ENCODE measurements at places on chromosomes 3 and 15. TPM values are rescaled to one million over a fixed set of nuclear protein-coding genes. Genes with fewer than 3 reads are reported as not detected.

The EPHA6 gene
- total RNA-seq, result not detected

The ZBBX gene
- total RNA-seq, result not detected

The FEZF2 gene
- total RNA-seq, result not detected

The SLC2A2 gene
- not detected for total RNA-seq

The ARGFX gene
- not detected for total RNA-seq

The GDPGP1 gene
- total RNA-seq, result 10.4 TPM

The RAF1 gene
- 135 TPM for total RNA-seq

The PIF1 gene
- 2.8 TPM for total RNA-seq

The HMG20A gene
- total RNA-seq, result 62.3 TPM

The HCLS1 gene
- total RNA-seq, result 331 TPM

The MNS1 gene
- total RNA-seq, result not detected

The CATSPER2 gene
- total RNA-seq, result 17.2 TPM

The PLSCR2 gene
- total RNA-seq, result 0.61 TPM

The DENND6A gene
- 37.6 TPM for total RNA-seq

The CLRN1 gene
- not detected for total RNA-seq

The LDHAL6B gene
- total RNA-seq, result not detected

The IQGAP1 gene
- 216 TPM for total RNA-seq

Data from B cell (primary cell).